Prostate gland (tissue), 2 donors: ENCODE measurements at places on chromosomes 4 and X.

DNA sequence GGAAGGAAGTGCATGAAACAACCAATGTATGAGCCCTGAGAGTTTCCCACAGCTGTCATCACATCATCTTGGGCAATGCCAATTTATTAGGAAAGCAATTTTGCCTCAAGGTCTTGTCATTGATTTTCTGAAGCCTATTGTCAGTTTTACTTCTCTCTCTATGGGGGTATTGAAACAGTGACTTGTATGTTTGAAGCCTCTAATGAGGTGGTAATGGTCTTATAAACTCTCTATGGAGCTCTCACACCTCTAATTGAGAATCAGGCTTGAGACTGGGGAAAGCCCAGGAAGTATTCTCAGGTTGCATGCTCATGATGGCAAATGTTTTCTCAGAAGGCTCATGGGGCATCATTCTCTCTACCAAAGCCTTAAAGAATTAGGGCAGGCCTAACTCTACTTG, 308.2 kb upstream of the EMCN start:
- no peak overlapping the region for H3K27ac ChIP-seq
- H3K4me3 ChIP-seq: no peak overlapping the region
- H3K4me1 ChIP-seq: no peaks in the 10 kb centered on the region
- no peaks in the 10 kb centered on the region for H3K27me3 ChIP-seq

GRCh38 chr4:15672101-15672500, 9.5 kb upstream of the FAM200B start:
- H3K4me3 ChIP-seq: no peak overlapping the region
- H3K4me1 ChIP-seq: no peaks in the 10 kb centered on the region
- H3K27me3 ChIP-seq: no peaks in the 10 kb centered on the region
- no peaks in the 10 kb centered on the region for H3K36me3 ChIP-seq

DNA sequence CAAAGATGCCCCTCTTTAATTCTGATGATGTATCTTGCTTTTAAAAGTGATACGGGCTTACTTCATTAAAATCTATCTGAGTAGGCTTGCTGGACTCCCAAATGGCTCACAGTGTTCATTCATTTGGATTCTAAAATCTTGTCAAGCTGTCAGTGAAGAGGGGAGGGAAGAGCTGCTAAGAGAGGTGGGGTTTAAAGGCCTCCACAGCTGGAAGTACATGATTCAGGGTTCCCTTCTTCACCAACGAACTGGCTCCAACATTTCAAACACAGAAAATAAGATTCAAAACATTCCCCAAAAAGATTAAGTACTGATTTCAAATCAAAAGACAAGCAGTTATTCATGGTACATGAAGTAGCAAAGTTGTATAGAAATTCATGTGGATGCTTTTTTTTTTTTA, 133.0 kb upstream of the NAP1L5 start:
- H3K27ac ChIP-seq: no peak overlapping the region
- H3K4me3 ChIP-seq: no peak overlapping the region
- H3K4me1 ChIP-seq: no peaks in the 10 kb centered on the region
- H3K27me3 ChIP-seq: no peaks in the 10 kb centered on the region
- no peaks in the 10 kb centered on the region for H3K36me3 ChIP-seq

- H3K4me1 ChIP-seq: peaks cover 4% of the 10 kb centered on the region
- H3K36me3 ChIP-seq: no peaks in the 10 kb centered on the region
- H3K27me3 ChIP-seq: no peaks in the 10 kb centered on the region
- H3K27ac ChIP-seq: no peak overlapping the region
- no peak for DNase-seq
- H3K4me3 ChIP-seq: no peak overlapping the region
Observed at GRCh38 chrX:53286171-53286570, 4.8 kb upstream of the IQSEC2 start.

- DNase-seq: no peak
- no peaks in the 10 kb centered on the region for H3K27me3 ChIP-seq
- no peaks in the 10 kb centered on the region for H3K4me1 ChIP-seq
Observed at GRCh38 chr4:37648084-37648817, 37.9 kb downstream of the RELL1 start.

GRCh38 chr4:132557660-132558059, 591.4 kb upstream of the PCDH10 start:
- no peaks in the 10 kb centered on the region for H3K27me3 ChIP-seq
- H3K27ac ChIP-seq: no peak overlapping the region
- no peaks in the 10 kb centered on the region for H3K36me3 ChIP-seq
- H3K4me1 ChIP-seq: no peaks in the 10 kb centered on the region
- DNase-seq: no peak

- H3K4me1 ChIP-seq: no peaks in the 10 kb centered on the region
- H3K27me3 ChIP-seq: no peaks in the 10 kb centered on the region
- H3K36me3 ChIP-seq: no peaks in the 10 kb centered on the region
- H3K4me3 ChIP-seq: no peak overlapping the region
Observed at GRCh38 chr4:116027311-116027710, 913.9 kb upstream of the NDST4 start.

- no peak overlapping the region for H3K27ac ChIP-seq
- H3K36me3 ChIP-seq: no peaks in the 10 kb centered on the region
- H3K4me1 ChIP-seq: no peaks in the 10 kb centered on the region
- no peak overlapping the region for H3K4me3 ChIP-seq
- DNase-seq: no peak
- no peaks in the 10 kb centered on the region for H3K27me3 ChIP-seq
Observed at GRCh38 chr4:90074322-90074886, 52.8 kb upstream of the CCSER1 start.

DNA sequence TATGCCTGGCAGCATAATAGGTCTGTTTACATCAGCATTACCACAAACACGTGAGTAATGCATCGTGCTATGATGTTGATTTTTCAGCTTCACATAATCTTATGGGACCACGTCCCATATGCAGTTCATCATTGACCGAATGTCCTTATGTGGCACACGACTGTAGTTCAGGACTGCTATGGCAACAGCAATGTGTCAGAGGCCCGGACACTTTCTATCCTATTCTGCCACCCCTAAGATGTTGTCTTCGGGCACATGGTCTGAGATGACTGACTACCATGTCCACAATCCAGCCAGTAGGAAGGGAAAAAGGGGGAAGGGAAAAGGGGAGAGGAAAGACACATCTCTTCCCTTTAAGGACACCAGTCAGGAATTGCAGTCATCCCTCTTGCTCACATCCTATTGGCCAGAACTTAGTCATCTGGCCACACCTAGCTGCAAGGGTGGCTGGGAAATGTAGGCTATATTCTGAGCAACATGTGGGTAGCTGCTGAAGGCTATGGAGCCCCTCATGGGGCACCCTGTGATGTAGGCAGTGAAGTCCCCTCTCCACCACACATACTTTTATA, 196.0 kb upstream of the RBPJ start:
- no peaks in the 10 kb centered on the region for H3K27me3 ChIP-seq
- H3K4me1 ChIP-seq: peaks cover 4% of the 10 kb centered on the region
- H3K36me3 ChIP-seq: no peaks in the 10 kb centered on the region
- H3K27ac ChIP-seq: no peak overlapping the region
- H3K4me3 ChIP-seq: no peak overlapping the region
- DNase-seq: no peak

DNA sequence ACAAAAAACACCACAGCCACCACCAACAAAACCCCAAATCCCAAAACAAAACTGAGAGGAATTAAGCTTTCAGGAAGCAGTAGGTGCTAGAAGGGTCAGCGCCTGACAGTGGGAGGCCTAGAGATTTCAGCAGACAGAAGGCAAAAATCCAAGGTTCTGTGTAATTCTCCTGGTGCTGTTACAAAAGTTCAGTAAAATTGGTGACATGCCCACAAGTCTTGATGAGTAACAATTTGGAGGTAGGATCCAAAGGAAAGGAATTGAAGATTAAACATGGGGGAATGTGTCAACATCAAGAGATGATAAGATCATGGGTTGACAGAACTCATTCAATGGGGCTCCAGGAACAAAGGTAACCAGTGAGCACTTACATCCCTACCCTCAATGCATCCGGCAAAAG, 653.8 kb upstream of the CPEB2 start:
- DNase-seq: no peak
- no peaks in the 10 kb centered on the region for H3K27me3 ChIP-seq
- H3K36me3 ChIP-seq: no peaks in the 10 kb centered on the region
- H3K4me1 ChIP-seq: no peaks in the 10 kb centered on the region
- H3K27ac ChIP-seq: no peak overlapping the region
- no peak overlapping the region for H3K4me3 ChIP-seq

GRCh38 chr4:184856277-184856609, 30.5 kb upstream of the ACSL1 start:
- no peak overlapping the region for H3K4me3 ChIP-seq
- H3K36me3 ChIP-seq: no peaks in the 10 kb centered on the region
- no peaks in the 10 kb centered on the region for H3K4me1 ChIP-seq
- no peak overlapping the region for H3K27ac ChIP-seq
- H3K27me3 ChIP-seq: no peaks in the 10 kb centered on the region

DNA sequence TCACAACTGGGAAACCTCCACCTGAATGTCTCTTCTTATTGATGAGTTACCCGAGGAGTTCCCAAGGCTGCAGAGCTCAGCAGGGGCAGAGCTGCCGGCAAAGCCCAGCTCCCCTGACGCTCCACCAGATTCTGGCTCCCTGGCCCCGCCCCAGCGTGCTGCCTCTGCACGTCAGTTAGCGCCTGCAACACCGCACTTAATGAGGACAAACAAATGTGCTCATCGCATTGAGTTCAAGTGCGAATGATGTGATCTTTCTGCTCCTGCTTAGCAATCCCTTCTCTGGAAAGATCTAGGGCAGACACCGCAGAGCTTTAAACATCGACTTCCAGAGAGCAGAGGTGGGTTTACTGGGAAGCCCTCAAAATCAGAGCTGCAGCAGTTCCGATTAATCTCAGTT, 55.5 kb upstream of the FBXW7 start:
- H3K4me3 ChIP-seq: no peak overlapping the region
- H3K4me1 ChIP-seq: no peaks in the 10 kb centered on the region
- H3K27me3 ChIP-seq: no peaks in the 10 kb centered on the region
- no peak overlapping the region for H3K27ac ChIP-seq
- DNase-seq: no peak
- H3K36me3 ChIP-seq: no peaks in the 10 kb centered on the region

DNA sequence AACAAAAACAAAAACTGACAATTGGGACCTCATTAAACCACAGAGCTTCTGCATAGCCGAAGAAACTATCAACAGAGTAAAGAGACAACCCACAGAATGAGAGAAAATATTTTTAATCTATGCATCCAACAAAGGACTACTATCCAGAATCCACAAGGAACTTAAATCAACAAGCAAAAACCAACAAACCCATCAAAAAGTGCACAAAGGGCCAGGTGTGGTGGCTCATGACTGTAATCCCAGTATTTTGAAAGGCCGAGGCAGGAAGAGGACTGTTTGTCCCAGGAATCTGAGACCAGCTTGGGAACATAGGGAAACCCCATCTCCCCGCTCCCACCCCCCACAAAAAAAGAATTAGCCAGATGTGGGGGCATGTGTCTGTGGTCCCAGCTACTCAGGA, 10.7 kb downstream of the C4orf51 start:
- no peak overlapping the region for H3K4me3 ChIP-seq
- H3K27me3 ChIP-seq: no peaks in the 10 kb centered on the region
- DNase-seq: no peak
- no peak overlapping the region for H3K27ac ChIP-seq
- no peaks in the 10 kb centered on the region for H3K4me1 ChIP-seq
- H3K36me3 ChIP-seq: no peaks in the 10 kb centered on the region

- H3K36me3 ChIP-seq: no peaks in the 10 kb centered on the region
- H3K27ac ChIP-seq: peak overlapping the region; percentile 7
- no peaks in the 10 kb centered on the region for H3K4me1 ChIP-seq
- H3K4me3 ChIP-seq: peak overlapping the region; percentile 19
- DNase-seq: no peak
Observed at GRCh38 chr4:186651181-186651603, 72.5 kb downstream of the FAT1 start.

GRCh38 chr4:76822303-76822702, 75.6 kb downstream of the SOWAHB start:
- no peak overlapping the region for H3K4me3 ChIP-seq
- no peak for DNase-seq
- no peaks in the 10 kb centered on the region for H3K36me3 ChIP-seq

- no peaks in the 10 kb centered on the region for H3K36me3 ChIP-seq
- no peak overlapping the region for H3K4me3 ChIP-seq
- no peak for DNase-seq
- H3K27ac ChIP-seq: no peak overlapping the region
Observed at GRCh38 chrX:154815274-154815818, 10.1 kb upstream of the MPP1 start.

GRCh38 chr4:159980826-159981468, 878.1 kb downstream of the RAPGEF2 start:
- no peaks in the 10 kb centered on the region for H3K27me3 ChIP-seq
- no peak for DNase-seq
- no peak overlapping the region for H3K27ac ChIP-seq
- H3K4me3 ChIP-seq: no peak overlapping the region
- H3K4me1 ChIP-seq: no peaks in the 10 kb centered on the region

GRCh38 chr4:185249105-185249504, 39.7 kb downstream of the SNX25 start:
- no peak for DNase-seq
- H3K27ac ChIP-seq: no peak overlapping the region
- H3K36me3 ChIP-seq: no peaks in the 10 kb centered on the region
- H3K4me3 ChIP-seq: no peak overlapping the region

- H3K4me1 ChIP-seq: no peaks in the 10 kb centered on the region
- H3K4me3 ChIP-seq: no peak overlapping the region
- H3K36me3 ChIP-seq: no peaks in the 10 kb centered on the region
- DNase-seq: no peak
- no peaks in the 10 kb centered on the region for H3K27me3 ChIP-seq
- H3K27ac ChIP-seq: no peak overlapping the region
Observed at GRCh38 chrX:2451501-2452316, 49.1 kb downstream of the DHRSX start.

- no peak overlapping the region for H3K27ac ChIP-seq
- no peak overlapping the region for H3K4me3 ChIP-seq
- H3K4me1 ChIP-seq: no peaks in the 10 kb centered on the region
Observed at GRCh38 chr4:173424899-173425805, 26.2 kb upstream of the SCRG1 start.

DNA sequence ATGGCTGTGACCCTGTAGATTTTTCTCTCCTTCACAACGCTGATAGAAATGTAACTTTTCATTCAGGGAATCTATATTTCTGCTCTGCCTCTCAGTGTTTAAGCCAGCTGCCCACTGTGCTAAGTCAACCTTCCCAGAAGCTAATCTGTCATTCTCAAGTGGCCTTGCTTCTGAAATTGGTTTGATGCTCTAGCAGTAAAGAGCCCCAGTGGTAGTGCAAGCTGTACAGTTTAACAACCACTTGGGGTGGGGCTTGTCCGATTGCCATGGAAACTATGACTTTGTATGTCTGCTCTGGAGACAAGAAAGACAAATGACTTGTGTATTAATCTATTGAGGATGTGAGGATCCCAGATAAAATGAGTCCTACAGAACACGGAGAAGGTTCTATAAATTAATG, 620.9 kb upstream of the GALNT7 start:
- no peaks in the 10 kb centered on the region for H3K36me3 ChIP-seq
- H3K27me3 ChIP-seq: no peaks in the 10 kb centered on the region
- no peak overlapping the region for H3K27ac ChIP-seq
- H3K4me3 ChIP-seq: no peak overlapping the region

- H3K4me1 ChIP-seq: no peaks in the 10 kb centered on the region
- H3K27me3 ChIP-seq: no peaks in the 10 kb centered on the region
- H3K36me3 ChIP-seq: no peaks in the 10 kb centered on the region
- DNase-seq: no peak
Observed at GRCh38 chrX:151722241-151722846, 6.5 kb downstream of the FATE1 start.

- DNase-seq: no peak
- no peak overlapping the region for H3K27ac ChIP-seq
- H3K36me3 ChIP-seq: no peaks in the 10 kb centered on the region
- H3K4me1 ChIP-seq: no peaks in the 10 kb centered on the region
Observed at GRCh38 chrX:872090-872489, 241.5 kb downstream of the SHOX start.
